Glutamatergic neuron (in vitro differentiated cells): ENCODE measurements at places on chromosomes 7 and 10.

DNA sequence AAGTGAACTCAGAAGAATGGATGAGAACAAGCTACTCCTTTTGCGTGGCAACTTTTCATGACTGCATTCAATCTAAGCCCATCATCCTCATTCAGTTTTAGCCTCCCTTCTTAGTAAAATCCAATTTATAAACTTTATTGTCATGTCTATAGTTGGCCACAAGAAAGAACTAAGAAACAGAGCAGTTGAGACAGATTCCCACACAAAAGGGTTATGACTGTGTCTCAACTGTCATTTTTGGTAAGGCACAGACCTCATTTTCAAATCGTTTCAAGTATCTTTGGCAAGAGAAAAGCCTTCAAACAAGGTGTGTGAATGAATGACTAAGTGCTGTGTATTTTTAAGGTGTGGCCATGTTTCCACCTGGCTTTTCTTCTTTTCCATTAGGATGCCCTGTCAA lies 84.2 kb upstream of the CREB5 start:
- no peak for DNase-seq

- peak; percentile 51 for DNase-seq
These were observed 539.4 kb upstream of the MGMT start for GRCh38 chr10:128927497-128928161.

DNA sequence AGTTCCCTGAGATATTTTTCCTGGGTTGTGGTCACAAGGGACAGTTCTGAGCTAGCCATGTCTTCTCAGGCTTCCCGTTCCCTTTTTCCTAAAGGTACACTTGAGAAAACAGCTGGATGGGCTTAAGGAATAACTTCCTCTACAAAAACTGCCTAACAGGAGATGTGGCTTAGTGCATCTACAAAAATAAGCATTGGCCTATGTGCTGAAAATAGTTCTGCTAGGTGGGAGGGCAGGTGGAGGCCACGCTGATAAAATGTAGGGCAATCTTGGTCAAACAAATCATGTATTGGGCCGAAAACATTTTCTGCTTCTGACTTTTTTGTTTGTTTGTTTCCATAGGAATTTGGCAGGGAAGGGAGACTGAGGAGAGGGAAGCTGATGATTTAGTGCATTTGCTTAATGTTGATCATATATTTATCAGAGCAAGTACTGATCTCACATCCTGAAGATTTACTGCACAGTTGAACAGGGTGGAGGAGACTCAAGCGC lies 409.4 kb upstream of the FZD8 start:
- no peak for DNase-seq

- no peak for DNase-seq
These were observed 2.0 kb upstream of the HMX3 start for GRCh38 chr10:123133541-123134342.

DNA sequence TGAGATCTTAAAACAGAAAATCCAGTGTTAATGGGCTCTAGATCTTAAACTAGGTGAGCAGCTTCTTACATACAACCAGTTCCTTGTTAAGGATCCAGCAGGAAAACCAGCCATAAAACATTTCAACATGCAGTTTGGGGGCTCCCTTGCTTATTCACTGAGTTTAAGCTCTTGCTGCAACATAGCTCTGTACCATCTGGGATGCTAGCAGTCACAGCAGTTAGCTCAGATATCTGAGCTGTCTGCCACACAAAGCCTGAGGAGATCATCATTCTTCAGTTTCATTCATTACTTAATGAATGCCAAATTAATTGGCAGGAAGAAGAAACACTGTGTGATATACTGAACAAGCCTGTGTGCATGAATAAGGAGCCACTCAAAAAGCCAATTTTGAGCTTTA lies 62.8 kb downstream of the PODXL start:
- DNase-seq = no peak

- no peak for DNase-seq
These were observed 82.9 kb downstream of the VIPR2 start for GRCh38 chr7:159061674-159062212.

- no peak for DNase-seq
These were observed 58.8 kb downstream of the PARP12 start for GRCh38 chr7:140003913-140004382.

GRCh38 chr7:122791959-122792545 lies 89.3 kb upstream of the RNF148 start:
- no peak for DNase-seq

GRCh38 chr7:20305726-20306125 lies 25.0 kb upstream of the ITGB8 start:
- DNase-seq = no peak

GRCh38 chr10:21080261-21080660 lies 183.2 kb upstream of the NEBL start:
- DNase-seq = no peak

DNA sequence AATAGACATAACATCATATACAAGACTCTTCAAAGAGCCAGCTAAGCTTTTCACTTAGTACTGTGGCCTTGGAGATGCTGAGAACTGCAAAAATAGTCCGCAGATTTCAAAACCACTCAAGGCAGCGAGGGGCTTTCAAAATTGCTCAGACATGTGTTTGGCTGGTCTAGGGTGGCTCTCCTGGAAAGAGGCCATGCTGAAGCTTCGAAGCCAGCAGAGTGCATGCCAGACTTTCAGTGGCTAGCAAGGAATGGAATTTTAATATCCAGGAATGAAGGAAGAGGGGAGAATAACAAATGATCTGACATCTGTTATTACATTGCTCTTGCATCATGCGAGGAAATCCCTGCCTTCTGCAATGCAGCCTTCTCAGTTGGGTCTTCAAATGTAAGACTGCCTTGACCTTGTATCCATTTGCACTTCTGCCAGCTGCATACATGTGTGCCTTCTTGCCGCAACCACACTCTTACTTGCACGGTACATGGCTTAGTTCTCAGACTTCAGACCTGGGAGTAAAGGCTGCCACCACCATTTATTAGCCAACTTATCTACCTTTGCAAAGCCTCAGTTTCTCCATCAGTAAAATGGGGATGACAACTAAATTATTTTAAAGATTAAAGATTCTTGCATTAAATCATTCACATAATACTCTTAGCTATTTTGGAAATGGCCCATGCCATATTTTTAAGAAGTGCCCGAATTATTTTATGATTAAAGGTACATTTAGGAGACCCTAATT lies 55.9 kb downstream of the ITIH5 start:
- DNase-seq = no peak

DNA sequence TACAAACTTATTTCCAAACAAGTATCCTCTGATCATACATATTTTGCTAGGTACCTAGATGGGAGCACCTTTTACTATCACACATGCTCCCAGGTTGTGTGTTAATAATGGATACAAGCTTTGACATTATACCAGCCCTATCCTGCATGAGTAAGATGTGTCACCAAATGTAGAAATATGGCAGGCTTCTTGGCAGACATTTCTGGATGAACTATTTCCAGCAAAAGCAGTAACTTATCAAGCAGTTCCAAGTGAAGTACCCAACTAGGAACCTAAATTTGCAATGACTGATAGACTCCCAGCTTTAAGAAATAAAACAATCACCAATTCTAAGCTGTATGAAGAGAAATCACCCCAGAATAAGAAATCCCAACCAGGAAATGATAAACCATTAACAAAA lies 103.7 kb upstream of the TMEM72 start:
- DNase-seq = no peak

- DNase-seq = no peak
These were observed 18.6 kb upstream of the MTPN start for GRCh38 chr7:135995748-135996147.

- DNase-seq = no peak
These were observed 81.6 kb upstream of the ARMC3 start for GRCh38 chr10:22846294-22846693.

GRCh38 chr7:45700556-45700955 lies 126.4 kb downstream of the ADCY1 start:
- no peak for DNase-seq

DNA sequence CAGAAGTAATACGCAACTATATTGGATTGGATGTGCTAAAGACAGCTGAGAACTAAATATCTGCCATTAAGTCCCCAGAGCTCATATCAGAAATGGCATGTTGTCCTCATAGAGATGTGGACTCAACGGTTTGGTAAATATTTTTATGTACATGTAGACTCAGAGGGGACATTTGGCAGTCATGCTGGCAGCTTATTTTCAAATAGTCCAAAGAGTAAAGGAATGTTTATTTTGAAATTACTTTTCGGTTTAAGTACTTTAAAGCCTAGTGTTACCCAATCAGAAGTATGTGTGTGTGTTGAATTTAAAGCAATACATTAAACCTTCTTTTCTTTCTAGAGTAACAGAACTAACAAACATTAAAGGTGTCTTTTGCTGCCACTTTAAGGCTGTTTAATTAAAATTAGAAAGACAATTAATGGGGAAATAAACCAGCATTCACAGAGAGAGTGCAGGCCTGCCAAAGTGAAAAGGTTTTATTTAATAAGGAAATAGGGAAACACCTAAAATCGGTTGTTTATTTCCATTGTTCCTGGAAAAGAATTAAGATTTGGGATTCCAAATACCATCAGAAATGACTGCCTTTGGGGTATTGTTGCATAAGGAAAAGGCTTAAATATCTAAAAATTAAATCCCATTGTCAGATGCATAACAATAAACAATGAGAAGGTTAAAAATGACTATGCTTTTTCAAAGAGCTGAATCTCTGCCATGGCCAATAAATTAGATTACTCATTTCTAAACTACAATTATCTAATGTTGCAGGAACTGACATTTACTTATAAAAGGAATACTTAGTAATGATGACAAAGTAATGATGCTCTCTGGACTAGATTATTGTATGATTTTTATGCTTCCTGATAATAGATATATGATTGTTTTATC lies 113.4 kb upstream of the AHR start:
- no peak for DNase-seq

- DNase-seq = no peak
These were observed 49.6 kb downstream of the PLPP4 start for GRCh38 chr10:120506674-120507073.

- DNase-seq = no peak
These were observed 211.0 kb downstream of the WDR11 start for GRCh38 chr10:121062115-121062514.

DNA sequence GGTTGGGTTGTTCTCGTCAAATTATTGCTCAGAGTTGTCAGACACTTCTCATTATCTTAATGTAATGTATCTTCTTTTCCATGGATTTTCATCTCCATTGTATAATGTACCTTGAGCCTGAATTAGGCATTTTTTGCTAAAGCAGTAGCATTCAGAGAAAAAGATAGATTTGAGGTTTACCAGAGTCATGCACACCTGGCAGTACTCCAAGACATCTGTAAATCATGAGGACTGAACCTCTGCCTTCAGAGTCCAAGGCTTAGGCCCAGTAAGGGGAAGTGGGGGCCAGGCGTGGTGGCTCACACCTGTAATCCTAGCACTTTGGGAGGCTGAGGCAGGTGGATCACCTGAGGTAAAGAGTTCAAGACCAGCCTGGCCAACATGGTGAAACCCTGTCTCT lies 624.3 kb upstream of the MBL2 start:
- no peak for DNase-seq

DNA sequence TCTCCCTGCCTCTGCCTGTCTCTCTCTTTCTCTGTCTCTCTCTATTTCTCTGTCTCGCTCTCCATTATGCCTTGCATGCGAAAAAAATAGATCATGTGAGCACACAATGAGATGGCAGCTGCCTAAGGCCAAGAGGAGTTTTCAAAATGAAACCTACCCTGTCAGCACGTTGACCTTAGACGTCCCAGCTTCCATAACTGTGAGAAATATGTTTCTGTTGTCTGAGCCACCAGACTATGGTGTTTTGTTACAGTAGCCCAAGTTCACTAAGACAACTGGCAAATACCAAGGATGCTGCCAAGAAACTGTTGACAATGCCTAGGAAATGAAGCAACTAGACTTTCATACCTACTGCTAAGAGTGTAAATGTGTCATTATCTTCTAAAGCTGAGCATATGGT lies 70.6 kb upstream of the PLXDC2 start:
- DNase-seq = no peak

GRCh38 chr7:139531094-139531493 lies 7.6 kb downstream of the CLEC2L start:
- no peak for DNase-seq

DNA sequence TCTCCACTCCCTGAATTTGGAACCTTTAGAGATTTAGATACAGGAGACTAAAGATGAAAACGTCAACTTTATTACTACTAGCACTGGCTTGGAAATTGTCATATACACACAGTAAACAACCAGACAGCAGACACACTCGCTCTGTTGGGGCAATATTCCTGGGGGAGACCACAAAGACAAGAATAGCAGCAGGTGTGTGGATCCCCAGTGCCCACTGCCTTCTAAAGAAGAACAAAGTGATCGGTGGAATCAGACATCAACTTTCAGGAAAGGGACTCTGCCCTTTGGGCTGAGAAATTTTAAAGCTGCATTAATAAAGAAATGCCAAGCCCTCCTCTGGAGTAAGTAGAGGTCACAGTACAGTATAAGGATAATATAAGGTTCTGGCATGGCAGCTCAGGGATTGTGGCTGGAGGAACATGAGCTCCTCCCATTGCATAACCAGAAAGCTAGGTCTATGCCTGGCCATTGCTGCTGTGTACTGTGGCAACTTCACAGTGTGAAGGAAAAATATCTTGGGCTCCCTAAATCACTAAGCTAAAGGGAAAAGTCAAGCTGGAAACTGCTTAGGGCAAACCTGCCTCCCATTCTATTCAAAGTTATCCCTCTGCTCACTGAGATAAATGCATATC lies 57.1 kb upstream of the ANKRD1 start:
- DNase-seq = no peak

DNA sequence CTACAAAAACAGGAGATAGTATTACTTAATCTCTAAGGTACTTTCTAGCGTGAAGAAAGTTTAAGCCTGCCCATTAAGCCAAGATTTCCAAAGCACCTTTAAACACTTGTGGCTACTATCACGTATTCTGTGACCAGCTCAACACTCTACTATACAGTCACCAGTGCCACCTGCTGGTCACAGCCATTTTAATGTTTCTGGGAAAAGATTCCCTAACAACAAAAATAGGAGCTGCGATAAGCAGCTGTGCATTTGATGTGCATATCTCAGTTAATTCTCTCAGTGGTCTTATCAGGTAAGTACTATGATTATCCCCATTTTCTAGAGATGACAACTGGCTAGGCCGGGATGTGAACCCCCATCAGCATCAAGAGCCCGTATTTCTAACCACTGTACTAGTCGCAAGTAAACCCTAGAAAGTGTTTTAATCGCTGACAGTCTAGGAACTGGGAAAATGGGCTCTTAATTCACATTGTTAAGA lies 860 bp downstream of the SEC31B start:
- peak; percentile 75 for DNase-seq
